ENCODE measurements at places on chromosomes 1 and 21.

DNA sequence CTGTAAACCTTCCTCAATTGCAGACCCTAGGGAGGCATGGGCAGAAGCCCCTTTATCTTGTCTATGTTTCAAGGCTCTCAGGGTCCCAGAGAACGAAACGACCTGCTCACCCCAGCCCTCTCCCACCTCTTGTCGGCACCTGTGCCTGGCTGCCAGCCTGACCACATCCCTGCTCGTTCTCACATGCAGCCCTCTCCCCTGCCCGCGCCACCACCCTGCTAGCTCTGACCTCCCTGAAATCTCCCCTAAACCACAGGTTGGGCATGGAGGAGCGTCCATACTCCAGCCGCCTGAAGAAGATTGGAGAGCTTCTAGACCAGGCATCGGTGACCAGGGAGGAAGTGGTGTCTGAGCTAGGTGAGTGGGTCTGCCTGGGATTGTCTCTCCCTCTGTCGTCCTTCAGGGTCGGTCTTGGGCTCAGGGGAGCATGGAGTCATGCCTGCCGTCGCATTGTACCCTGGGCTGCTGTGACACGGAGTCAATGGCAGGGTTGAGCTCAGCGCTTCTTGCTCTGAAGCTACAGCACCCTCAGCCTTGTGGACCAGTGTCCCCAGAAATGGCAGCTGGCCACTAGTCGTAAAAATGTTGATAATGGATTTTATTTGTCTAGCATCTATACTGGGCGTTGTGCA is 3.6 kb downstream of the ADPRS start:
- no peak for DNase-seq

DNA sequence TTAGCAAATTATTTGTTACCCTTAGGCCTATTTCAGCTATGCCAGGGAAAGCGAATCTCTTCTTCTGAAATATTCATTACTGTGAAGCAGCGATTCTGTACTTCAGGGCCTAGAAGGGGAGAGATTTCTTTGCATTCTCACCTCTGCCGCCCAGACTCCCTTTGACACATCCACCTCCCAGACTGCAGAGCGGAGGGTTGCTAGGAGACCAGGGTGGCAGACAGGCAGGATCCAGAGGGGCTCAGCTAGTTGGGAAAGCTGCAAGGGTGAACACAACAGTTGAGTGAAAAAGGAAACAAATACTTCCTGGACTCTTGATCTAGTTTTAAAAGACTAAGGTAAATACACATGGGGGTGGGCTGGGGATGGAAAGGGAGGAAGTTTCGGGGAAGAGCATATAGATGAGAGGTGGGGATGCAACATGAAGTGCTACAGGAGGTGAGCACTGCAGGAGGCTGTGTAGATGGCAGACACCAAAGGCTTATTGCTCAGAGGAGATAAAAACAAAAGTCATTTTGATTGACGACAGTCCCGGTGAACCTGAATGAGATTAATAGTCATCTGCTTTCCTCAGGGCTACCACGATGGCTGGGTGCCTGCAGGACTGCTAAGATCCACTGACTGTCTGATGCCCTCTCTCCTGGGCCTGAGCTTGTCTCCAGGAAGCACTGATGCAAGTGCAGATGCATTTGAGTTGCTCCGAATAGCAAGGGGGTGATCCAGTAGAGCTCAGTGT is 26.4 kb upstream of the RAB3GAP2 start:
- no peak for DNase-seq

DNA sequence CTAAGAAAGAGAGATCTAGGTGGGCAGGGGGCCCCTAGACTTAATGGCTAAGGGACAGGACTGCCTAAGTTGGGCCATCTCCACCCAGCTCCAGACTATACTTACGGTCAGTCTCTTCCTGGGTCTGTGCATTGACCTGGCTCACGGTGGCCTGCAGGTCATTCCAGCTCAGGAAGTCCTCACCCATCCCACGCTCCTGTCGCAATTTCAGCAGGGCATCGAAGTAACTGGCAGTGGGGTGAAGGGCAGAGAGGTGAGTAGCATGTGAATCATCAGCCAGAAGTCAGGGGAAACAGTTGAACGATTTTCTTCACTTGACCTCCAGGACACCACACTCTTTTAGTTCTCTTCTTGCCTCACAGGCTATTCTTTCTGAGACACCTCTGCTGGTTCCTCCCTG is 20.5 kb downstream of the IQGAP3 start:
- no peak for DNase-seq

DNA sequence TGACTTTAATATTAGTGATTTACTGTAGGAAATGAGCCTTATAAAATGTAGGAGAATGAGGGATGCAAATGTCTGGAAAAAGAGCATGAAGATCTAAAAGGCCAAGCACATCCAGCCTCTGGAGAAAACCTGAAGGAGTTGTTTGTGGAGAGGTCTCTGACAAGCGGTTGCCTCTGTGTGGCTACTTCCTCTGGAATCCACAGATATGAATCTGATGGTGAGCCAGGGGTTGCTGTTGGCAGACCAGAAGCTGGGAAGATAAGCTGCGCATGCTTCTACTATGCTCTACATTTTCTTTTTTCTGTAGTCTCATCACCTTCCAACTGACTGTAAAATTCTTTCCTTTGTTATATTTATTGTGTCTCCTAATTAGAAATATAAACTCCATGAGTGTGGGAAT is 248.6 kb downstream of the OLFM3 start:
- no peak for DNase-seq

DNA sequence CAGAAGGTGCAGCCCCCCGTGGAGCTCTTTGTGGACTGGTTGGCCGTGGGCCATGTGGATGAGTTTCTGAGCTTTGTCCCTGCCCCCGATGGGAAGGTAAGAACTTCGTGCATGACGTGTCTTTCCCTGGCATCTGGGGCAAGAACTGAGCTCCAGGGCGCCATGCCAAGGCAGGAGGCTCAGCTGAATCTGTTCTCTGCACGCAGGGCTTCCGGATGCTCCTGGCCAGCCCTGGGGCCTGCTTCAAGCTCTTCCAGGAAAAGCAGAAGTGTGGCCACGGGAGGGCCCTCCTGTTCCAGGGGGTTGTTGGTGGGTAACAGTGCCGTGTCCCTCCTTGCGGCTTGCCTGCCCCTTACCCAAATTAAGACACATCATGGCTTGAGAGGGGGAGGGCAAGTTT is 27.7 kb downstream of the PADI3 start:
- no peak for DNase-seq

GRCh38 chr1:32178380-32179192 is 889 bp upstream of the TXLNA start:
- no peak for DNase-seq

GRCh38 chr1:9784508-9785133 is 39.1 kb downstream of the CLSTN1 start:
- peak; percentile 53 for DNase-seq
